ENCODE measurements at places on chromosomes 2 and 18.

DNA sequence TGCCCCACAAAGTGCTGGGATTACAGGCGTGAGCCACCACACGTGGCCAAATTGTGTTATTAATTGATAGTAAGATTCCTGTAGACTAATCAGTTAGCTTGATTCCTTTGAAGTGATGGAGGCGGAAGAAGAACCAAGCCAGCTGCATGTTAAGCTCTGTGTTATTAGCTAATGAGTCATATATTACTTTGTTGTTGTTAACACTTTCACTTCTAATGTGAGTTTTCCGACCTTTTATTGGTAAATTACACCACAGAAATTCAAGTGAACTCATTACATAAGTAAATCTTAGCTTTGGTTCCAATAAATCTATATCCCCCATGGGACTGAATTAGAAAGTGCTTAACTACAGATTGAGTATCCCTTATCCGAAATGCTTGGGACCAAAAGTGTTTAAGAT is 20.3 kb downstream of the CHMP1B start:
- DNase-seq, result no peak

DNA sequence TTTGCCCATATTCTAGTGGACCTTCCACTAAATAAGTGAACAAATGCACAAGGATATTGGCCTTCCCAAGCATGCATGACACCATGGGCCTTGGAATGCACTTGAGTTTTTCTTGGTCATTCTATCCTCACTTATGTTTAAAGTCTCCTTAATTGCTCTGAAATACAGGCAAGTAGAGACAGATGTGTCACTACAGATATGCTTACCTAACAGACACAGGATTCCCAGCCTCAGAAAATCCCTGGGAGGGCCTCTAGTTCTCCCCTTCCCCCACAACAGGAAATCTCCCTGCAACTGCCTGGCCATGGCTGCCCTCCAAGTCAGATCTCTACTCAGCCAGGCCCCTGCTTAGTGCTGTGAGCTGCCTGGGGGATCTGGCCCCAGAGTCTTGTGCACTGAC is 445.2 kb downstream of the IRS1 start:
- DNase-seq, result no peak

- DNase-seq, result no peak
Measured at GRCh38 chr2:148501545-148501944, 143.0 kb upstream of the EPC2 start.

GRCh38 chr2:43158259-43158880 is 68.0 kb downstream of the ZFP36L2 start:
- peak; percentile 80 for DNase-seq

DNA sequence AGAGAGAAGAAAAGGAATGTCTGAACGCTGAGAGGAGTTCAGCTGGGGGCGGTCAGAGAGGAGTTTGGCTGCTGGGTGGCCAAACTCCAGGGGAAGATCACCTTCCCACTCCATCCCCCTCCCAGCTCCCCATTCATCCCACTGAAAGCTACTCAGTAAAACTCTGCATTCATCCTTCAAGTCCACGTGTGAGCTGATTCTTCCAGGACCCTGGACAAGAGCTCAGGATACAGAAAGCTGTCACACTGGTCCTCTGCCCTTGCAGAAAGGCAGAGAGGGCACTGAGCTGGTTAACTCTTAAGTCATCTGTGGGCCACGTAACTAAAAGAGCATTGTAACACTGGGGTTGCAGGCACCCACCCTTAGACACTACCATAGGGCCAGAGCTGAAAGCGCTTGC is 132.1 kb upstream of the ARL4C start:
- no peak for DNase-seq

DNA sequence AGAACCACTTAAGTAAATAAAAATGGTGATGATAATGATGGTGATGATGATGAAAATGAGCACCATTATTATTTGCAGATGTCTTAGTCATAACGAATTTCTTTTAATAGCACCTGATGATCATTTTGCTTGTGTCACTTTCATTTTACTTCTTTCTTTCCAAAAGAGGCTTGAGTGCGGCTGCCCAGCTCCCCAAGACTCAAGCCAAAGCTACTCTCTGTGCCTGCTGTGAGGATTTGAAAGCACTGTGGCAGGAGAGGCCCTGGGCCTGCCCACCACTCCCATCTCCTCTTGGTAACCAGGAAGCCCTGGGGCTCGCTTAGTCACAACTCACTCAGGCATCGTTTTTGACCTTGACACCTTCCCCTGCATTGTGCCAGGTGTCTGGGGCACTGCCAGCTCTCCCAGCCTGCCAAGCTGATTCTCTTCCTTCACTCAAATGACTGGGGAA is 41.2 kb downstream of the RPL37A start:
- DNase-seq, result no peak

GRCh38 chr2:189129971-189130370 is 49.6 kb downstream of the COL5A2 start:
- no peak for DNase-seq

- no peak for DNase-seq
Measured at GRCh38 chr2:108297436-108298141, 8.9 kb downstream of the SULT1C2 start.

DNA sequence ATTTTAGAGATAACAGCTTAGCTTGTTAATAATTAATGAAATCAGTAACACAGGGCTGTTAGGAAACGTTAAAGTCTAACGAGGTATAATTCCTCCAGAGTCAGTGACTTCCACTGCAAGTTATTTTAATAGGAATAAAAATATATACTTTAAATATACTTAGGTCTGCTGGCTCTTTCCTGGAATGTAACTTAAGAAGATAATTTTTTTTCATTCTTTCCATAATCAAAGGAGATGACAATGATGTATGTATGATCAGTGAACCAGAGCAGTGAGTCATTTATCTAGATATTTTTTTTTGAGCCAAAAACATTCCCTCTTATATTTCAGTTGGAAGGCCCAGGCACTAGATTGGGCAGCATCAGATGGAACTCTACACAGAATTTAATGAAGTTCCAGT is 104.2 kb upstream of the LYPD1 start:
- DNase-seq, result no peak

GRCh38 chr2:160658851-160659250 is 165.2 kb upstream of the RBMS1 start:
- no peak for DNase-seq

- DNase-seq, result no peak
Measured at GRCh38 chr2:40192864-40193669, 258.8 kb downstream of the SLC8A1 start.

DNA sequence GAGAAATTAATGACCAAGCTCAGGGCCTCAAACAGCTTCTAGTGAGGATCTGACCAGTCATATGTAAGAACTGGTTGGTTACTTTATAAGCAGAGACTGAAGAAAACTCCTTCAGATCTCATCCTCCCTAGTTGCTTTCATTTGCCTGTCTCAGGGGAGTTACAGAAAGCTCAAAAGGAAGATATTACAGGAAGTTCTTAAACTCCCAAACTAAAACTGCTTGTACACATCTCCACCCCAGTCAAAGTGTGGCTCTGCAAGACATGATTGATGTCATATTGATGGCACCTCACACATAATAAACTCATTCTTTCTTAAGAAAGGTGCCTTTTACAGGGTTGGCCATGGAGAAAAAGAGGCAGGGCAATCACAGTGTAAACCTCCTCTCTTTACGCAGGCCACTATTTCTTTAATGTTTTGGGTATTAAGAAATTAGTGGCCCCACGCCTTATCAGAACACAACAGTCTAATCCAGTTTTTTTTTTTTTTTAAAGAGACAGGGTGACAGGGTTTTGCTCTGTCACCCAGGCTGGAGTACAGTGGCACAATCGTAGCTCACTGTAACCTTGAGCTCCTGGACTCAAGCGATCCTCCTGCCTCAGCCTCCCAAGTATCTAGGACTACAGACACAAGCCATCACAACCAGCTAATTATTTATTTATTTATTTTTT is 62.6 kb upstream of the STK17B start:
- no peak for DNase-seq

DNA sequence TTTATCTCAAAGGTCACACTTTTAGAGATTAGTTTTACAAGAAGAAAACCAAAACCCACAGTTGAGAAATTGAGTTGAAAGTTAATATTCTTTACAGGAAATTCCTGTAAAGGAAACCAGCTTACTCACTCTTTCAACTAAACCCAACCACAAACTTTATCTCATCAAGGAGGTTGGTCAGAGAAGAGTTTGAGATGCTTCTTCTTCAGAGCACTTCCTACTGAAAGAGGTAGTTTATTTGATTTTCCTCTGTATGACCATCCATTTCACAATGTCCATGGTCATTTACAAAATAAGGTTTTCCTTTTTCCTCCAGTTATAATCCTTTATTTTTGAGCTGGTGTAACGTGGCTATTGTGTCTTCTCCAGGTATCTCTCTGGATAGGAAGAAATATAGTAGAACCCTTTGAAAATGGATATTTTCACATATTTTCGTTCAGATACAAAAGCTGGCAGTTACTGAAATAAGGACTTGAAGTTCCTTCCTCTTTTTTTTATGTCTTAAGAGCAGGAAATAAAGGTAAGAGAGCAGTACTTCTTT is 4.5 kb upstream of the IL18RAP start:
- DNase-seq, result no peak

- no peak for DNase-seq
Measured at GRCh38 chr2:61855318-61855613, 1.4 kb upstream of the FAM161A start.

DNA sequence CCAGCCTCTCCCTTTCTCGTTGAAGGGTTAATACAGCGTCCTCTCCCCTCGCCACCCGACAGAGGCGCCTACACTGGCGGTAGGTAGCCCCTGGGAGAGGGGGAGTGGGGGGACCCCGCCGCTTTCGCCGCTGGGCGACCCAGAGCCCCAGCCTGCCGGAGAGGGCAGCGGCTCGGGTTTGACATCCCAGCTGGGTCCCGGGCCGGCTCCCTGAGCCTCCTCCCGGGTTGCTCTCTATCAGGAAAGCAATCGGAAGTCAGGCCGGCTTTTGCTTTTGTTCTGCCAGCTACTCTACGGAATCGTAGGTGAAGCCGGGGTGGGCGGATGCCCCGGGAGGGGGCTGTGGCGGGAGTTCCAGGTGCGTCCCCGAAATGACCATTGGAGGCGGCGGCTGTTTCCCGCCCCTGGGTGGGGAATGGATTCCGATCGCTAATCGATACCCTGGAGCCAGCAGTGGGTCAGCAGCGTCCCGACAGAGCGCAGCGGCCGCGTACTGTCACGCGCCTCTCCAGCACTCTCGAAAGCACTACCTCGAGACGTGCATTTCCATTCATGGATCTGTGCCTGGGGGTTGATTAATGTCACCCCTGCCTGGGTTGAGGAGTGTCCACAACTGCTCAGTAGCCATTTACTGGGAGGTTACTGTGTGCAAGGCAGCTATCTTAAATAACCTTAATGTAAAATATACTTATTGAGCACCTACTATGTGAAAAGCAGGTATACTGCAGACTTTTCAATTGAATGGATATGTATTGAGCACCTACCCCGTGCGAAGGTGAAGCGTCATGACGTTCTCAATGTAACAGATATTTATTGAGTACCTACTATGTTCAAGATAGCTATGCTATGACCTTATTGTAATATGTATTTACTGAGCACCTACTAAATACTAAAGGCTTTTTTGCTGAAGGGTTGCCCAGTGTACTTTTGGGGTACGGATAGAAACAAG is 1.1 kb downstream of the MAPK4 start:
- no peak for DNase-seq

- DNase-seq, result peak; percentile 69
Measured at GRCh38 chr2:100730290-100730868, 89.6 kb upstream of the NPAS2 start.

DNA sequence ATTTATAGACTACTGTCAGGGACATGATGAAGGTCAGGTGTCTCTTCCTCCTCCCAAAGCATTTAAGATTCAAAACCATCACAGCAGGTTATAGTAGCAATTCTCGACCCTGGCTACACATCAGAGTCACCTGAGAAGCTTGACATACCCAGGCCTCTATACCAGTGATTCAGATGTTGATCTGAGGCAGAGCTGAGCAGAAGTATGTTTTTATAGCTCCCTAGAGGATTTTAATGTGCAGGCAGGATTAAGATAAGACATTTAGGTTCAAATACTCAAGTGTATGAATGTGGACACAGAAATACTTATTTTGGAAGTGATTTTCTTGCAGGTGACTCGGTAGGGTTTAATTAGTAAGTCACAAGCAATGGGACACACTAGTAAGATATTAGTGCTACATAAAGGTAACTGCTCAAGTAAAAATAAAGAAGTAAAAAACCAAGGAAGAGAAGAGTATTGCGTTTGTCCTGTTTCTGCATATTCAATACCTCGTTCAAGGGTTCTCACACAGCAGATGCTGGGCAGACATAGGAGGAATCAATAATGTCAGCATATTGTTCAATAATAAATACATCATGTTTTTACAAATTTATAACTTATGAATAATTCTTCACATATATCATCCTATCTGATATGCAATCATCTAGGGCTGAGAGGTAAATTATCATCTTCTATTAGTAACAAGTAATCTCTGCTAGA is 7.0 kb downstream of the GCFC2 start:
- no peak for DNase-seq

- peak; percentile 73 for DNase-seq
Measured at GRCh38 chr2:233404222-233404621, 49.9 kb downstream of the DGKD start.

GRCh38 chr2:226962176-226962773 is 126.4 kb downstream of the RHBDD1 start:
- DNase-seq, result no peak

GRCh38 chr18:40531051-40531450 is 1424.0 kb upstream of the PIK3C3 start:
- no peak for DNase-seq

DNA sequence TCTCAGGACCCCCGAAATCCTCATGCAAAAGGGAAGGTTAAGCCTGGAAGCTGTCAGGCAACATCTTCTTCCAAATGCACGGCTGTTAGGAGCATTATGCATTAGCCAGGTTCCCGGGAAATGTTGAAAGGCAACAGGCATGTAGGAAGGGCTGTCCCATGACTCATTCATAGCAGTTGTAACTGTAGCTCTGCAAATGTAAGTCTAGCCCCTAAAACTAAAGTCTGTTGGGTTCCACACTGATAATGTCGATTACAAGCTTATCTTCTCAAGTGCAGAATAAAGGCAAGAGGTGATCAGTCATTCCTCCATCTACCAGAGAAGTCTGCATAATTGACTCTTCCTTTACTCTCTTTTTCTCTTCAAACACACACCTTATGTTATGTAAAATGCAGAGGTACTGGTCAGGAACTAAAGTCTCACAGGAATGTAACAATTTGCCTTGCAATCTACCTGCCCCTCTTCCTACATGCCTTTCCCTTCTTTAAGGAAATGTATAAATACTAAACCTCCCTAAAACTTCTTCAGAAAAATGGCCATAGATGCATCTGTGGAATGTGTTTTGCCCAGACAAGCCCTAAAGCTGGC is 99.8 kb downstream of the AKAIN1 start:
- DNase-seq, result no peak

- DNase-seq, result no peak
Measured at GRCh38 chr18:3709205-3709604, 259.2 kb downstream of the TGIF1 start.

DNA sequence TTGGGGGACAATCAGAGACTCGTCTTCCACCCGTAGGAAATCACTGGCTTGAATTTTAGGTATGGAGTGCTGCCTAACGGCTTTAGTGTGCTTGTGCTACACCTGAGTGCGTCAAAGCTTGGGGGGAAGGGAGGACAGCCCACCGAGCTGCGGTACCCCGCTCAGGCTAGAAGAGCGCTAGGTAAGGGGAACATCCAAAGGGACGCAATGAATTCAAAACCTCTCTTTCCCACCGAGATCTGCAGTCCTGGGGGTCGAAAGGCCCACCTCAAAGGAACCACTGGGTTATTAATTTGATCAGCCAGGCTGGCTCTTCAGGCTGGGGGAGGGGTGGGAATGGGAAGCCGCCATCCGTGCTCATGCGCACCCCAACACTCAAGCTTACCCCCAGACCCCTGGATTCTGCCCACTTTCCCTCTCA is 2.7 kb downstream of the EPHA4 start:
- no peak for DNase-seq

All from activated CD4-positive, alpha-beta T cell treated with anti-CD3 and anti-CD28 coated beads for 48 hours (primary cell).